ENCODE measurements at places on chromosomes 5 and 9. TPM values are rescaled to one million over a fixed set of nuclear protein-coding genes. Genes with fewer than 3 reads are reported as not detected.

DNA sequence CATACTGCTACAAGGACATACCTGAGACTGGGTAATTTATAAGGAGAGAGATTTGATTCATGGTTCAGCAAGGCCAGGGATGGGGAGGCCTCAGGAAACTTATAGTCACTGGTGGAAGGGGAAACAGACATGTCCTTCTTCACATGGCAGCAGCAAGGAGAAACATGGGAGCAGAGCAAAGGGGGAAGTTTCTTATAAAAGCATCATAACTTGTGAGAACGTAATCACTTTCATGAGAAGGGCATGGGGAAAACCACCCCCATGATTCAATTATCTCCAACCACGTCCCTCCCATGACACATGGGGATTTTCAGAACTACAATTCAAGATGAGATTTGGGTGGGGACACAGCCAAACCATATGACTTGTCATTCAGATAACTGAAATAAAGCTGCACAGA lies 100.9 kb downstream of the ST8SIA4 start:
- DNase-seq = no peak
- no peaks in the 10 kb centered on the region for H3K4me1 ChIP-seq
- H3K27ac ChIP-seq = no peak overlapping the region
- no peak overlapping the region for H3K4me3 ChIP-seq
- H3K36me3 ChIP-seq = no peaks in the 10 kb centered on the region
- H3K27me3 ChIP-seq = no peaks in the 10 kb centered on the region

DNA sequence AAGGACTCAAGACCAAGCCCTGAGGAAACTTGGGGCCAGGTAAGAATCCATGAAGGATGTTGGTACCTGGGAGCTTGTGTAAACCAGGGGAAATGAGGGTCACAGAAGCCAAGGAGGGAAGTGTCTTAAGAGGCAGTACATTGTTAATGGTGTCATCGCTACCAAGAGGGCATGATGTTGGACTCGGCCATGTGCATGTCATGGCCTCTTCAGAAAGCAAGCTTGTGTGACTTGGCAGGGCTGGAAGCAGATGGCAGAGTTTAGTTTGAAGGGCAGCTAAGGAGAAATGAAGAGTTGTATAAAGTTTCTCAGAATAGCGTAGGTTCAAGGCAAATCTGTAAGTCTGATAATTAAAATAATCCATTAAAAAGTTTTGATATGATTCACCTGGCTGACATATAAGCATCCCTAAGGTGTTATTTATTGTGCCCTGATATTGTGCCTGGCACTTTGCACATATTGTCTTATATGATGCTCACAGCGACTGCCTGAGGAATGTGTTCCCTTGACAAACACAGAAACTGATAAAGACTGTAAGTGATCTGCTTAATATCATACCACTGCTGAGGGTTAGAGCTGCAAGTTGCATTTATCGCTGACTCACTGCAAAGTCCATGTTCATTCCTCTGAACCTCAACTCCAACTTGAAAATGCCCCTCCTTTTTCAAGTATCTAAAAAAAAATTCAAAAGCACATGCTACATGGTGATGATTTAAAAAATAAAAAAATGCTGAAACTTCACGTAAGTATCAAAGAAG lies 81.3 kb upstream of the PTPN3 start:
- no peaks in the 10 kb centered on the region for H3K36me3 ChIP-seq
- H3K27me3 ChIP-seq = peaks cover 9% of the 10 kb centered on the region
- no peak for DNase-seq
- H3K4me1 ChIP-seq = no peaks in the 10 kb centered on the region
- H3K27ac ChIP-seq = no peak overlapping the region

- no peak overlapping the region for H3K4me3 ChIP-seq
- H3K27me3 ChIP-seq = no peaks in the 10 kb centered on the region
- no peak overlapping the region for H3K27ac ChIP-seq
- H3K4me1 ChIP-seq = peaks cover 4% of the 10 kb centered on the region
These were observed 67.7 kb downstream of the SPTLC1 start for GRCh38 chr9:92047500-92047899.

- no peak for DNase-seq
- peaks cover 6% of the 10 kb centered on the region for H3K4me1 ChIP-seq
- peak within 1 kb of the TSS; percentile 82 for H3K27ac ChIP-seq
- H3K36me3 ChIP-seq = no peaks in the 10 kb centered on the region
These were observed at the start of gene DMRT3 for GRCh38 chr9:976258-976942. Gene DMRT3 (plus strand): TSS chr9:976655. CDS start chr9:977002, 347 bp downstream.

DNA sequence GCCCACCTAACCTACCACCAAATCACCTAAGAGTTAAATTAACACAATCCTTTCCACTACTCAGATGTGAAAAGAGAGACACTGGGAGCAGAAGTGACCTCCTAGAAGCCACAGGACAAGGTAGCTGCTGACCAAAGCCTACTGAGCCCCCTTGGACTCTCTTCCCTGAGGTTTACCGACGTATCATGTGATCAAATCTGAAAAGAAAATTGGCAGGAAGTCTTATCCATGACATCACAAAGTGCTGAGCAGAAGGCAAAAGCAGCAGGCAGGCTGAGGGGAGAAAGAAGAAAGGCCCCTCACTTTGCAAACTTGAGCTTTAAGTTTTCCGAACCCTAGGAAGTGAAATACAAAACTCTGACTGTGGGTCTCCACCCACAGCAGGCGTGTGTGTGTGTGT lies 11.1 kb downstream of the PRELID2 start:
- peaks cover 3% of the 10 kb centered on the region for H3K36me3 ChIP-seq
- H3K4me1 ChIP-seq = peaks cover 3% of the 10 kb centered on the region
- H3K4me3 ChIP-seq = no peak overlapping the region
- H3K27ac ChIP-seq = no peak overlapping the region
- H3K27me3 ChIP-seq = no peaks in the 10 kb centered on the region

Gene ANKRD20A1
- total RNA-seq = 1.3 TPM

Gene FLT4
- 0.57 TPM for total RNA-seq

Gene HDAC3
- total RNA-seq = 79.2 TPM
